Stimulated activated CD4-positive, alpha-beta T cell treated with anti-CD3 and anti-CD28 coated beads, Interleukin-4, amount 100 ng/mL, for 4 hours (primary cell): ENCODE measurements at places on chromosomes 16 and 17.

DNA sequence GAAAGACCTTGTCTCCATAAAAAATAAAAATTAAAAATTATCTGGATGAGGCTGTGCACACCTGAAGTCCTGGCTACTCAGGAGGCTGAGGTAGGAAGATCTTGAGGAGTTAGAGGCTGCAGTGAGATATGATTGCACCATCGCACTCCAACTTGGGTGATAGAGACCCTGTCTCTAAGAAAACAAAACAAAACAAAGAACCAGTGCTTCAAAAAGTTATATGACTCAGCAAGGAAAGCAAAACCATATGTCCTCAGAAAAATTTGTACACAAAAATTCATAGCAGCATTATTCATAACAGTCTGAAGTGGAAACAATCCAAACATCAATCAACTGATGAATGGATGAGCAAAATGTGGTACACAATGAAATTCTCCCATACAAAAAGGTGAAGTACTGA is 48.9 kb downstream of the SLFN5 start:
- DNase-seq = no peak

GRCh38 chr16:49419862-49420261 is 46.3 kb downstream of the C16orf78 start:
- DNase-seq = no peak

DNA sequence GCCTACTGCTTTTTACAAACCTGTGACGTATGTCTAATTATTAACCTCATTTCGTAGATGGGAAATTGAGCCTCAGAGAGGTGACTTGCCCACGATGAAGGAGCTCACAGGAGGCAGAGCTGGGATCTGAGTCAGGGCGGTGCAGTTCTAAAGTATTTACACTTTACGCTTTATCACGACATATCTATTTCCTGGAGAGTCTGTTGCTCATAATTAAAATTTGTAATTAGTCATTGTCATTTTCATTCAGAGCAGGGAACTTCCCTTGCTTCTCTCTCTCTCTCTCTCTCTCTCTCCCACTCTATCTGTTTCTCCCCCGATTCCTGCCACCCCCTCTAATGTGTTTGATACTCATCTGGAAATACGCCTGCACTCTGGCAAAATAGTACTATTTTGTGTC is 5.9 kb downstream of the SLC5A11 start:
- DNase-seq = no peak

GRCh38 chr16:5621826-5622225 is 524.2 kb upstream of the EEF2KMT start:
- no peak for DNase-seq

- DNase-seq = no peak
Observed at GRCh38 chr17:79066963-79067362, 7.7 kb upstream of the ENGASE start.

- DNase-seq = no peak
Observed at GRCh38 chr16:71421911-71422310, 19.9 kb downstream of the TLE7 start.

DNA sequence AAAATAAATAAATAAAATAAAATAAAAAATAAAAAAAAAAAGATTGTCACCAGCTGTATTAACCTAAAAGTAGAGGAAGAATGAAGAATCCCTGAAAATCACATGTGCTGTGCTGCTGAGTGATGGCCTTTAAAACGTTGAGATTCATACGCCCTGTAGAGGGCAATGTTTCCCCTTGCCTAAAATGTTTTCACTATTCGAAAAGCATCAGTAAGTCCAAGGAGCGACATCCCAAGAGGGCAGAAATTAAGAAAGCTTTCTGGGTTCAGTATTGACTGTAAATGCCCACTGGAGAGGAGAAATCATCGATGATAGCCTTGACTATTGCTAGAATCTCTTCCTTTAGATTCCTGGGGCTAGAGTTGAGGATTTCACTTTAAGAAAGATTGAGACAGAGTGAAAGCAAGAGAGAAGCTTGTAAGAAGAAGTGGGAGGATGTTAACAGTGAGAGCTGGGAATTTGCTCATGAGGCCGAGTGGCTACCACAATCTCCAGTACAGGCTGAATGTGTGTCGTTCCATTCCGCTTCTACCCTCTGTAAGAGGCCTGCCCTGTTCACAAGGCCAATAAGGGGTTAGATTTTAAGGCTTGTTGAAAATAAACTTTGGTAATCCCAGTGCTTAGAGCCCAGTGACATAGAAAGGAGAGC is 170.8 kb upstream of the FAM20A start:
- no peak for DNase-seq

DNA sequence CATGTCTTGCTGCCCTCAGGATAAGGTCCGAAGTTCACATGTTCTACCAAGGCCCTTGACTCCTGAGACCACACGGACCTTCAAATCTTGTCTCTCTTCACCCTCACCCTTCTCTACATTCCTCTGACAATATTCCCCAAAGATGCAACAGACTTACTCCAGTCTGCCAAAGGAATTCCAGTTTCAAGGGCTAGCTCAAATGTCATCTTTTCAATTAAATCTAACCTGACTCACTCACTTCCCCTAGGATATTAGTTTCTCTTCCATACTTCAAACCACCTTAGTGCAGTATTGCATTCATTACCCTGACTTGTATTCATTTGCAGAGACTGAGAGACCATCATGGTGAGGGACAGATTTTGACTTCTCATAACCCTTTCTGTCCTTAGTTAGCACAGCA is 59.6 kb upstream of the ADCY9 start:
- DNase-seq = no peak

DNA sequence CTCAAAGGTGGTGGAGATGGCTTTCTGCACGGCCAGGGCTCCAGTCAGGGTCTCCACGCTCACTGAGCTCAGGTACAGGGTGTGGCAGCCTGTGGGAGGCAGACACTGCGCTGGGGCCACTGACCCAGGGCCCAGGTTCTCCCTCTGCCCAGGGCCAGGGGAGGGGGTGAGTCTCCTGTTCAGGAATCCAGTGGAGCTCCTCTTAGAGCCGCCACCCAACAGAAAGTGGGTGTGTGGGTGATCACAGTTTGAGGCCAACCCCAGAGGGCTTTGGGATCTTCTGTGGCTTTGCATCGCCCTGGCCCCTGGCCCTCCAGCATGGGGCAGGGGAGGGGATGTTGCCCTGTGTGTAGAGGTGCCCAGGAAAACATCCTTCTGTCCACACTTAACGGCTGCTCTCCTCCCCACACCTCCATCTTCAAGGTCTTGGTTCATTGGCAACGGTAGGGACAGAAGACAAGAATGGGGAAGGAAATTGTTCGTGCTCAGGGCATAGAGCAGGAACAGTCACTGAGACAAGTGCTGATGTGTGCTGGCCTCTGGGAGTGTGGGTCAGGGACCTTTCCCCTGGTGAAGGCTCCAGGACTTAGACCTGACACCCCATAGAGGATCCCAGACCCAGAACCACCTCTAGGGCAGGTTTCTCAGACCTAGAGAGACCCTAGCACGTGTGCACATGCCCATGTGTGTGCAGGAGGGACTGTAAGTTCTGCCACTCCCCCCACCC is 21.5 kb downstream of the TNS4 start:
- DNase-seq = no peak

- DNase-seq = no peak
Observed at GRCh38 chr16:87319997-87320491, 2.9 kb upstream of the C16orf95 start.

DNA sequence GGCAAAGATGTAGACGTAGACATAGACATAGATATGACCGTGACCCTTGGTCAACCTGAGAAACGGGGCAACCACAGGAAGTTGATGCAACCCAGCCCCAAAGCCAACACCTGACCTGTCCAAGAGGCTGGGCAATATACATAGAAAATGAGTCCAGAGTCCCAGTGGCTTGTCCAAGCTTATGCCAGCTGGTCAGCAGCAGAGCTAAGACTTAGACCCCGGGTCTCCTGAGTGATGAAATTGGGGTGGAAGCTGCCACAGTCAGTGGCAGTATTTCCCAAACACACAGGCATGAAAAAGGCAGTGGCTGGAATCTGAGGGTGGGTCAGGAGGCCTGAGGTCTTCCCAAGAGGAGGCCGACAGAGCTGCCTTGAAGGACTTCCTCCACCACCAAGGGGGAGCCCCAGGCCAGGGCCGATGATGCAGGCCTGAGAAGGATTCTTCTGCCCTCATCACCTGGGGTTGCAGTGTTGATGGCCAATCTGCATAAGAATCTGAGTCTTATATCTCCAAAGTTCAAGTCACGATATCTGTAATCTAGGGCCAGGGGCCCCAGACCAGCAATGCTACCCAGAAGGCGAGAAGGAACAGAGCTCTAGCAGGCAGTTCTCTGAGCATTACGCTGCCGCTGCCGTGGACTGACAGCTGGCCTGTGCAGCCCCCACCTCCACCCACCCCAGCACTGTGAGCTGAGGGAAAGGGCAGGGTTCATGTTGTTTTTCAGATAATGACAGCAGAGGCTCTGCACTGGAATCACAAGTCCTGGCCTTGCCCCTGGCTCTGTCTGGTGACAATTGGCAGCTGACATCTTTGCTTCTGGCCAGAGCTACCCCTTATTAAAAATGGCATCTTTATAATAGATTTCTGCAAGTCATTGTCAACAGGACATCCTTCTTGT is 72.7 kb downstream of the GNAO1 start:
- DNase-seq = no peak

- DNase-seq = no peak
Observed at GRCh38 chr17:4693416-4693815, 10.5 kb downstream of the PELP1 start.

GRCh38 chr17:69594641-69595040 is 180.1 kb downstream of the MAP2K6 start:
- no peak for DNase-seq

DNA sequence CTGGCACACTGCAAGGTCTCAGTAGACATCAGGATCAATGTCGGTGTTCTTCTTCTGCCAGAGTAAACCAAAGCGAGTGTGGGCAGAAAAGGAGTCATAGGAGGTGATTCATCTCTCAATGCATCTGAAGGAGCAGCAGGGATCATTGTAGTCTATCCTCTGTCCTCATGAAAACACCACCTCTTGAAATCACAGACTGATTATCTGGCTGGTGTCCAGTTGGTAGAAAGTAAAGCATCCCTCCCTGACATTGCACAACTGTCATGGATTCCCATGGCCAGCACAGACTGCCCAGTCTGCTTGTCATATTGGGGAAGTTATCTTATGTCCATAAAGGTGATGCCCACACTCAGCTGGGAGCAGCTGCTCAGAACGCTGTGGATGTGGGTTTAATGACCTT is 74.1 kb downstream of the ABCC12 start:
- DNase-seq = no peak
